ENCODE measurements at places on chromosomes 2 and 18.

DNA sequence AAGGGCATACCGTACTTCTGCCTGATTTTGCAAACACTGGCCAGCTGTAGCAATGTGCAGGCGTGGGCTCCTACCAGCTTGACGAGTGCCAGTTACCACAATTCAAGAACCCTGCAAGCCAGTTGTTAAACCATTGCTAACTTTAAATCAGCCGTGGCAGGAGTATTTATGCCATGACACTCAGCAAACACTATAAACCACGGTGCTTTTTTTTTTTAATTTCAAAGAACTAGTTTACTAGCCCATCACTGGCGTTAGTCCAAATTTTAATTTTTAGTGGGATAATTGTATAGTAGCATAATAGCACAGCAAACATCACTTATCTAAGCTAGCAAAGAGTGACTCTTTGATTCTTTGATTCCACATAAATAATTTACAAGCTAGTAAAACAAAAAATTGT, 111.1 kb downstream of the COL4A4 start:
- no peak for DNase-seq

GRCh38 chr18:50218432-50219197, 23.7 kb upstream of the MYO5B start:
- no peak for DNase-seq

DNA sequence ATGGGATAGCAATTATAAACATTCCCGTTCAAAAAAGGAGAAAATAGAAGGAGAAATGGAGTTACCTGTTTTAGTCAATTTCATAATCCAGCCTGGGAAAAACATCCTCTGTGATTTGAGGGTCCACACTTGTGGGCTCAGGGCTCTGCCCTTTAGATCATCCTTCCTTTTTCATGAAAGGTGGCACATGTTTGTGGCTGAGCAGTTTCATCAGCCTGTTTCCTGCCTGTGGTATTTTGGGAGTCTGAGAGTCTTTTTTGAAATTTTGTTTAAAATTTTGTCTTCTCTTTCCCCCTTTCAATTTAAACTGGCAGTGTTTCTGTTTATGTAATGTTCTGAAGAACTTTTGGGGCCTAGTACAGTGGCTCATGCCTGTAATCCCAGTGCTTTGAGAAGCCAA, 84.0 kb downstream of the KIAA1328 start:
- no peak for DNase-seq

DNA sequence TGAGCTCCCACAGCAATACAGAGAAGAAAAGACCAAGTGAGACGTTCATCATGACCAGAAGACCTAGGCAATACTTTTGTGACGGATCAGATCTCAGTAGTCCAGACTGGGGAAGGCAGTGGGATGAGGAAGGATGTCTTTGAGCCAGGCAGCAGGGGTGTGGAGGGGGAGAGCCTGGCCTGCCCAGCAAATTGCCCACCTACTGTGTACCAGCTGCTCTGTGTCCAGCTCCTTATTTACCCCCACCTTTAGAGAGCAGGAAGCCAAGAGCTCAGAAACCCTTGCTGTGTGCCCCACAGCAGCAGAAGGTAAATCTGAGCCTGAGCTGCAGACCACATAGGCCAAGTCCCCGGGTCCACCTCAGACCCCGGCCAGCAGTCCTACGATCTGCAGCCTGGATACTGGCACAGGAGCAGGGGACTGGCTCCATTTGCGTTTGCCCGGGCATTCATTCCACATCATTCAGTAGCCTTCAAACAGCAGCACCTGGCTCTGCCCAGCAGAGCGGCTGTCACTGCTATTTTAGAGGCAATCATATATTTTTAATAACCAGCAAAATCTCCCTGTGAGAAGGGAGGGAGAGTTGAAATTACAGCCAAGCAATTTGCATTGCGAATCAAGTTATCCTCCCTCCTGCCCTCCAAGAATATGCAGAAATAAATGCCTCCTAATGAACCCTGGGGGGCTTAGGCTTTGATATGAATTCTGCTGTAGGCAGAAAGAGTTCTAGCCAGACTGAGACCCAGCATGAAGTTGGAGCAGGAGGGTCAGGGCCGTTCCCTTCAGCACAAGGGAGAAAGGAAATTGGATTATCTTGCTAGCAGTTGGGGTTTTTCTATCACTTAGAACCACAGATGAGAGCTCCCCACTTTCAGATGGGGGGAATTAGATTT, 110.0 kb upstream of the FZD7 start:
- no peak for DNase-seq

GRCh38 chr18:495017-495416, 5.5 kb downstream of the COLEC12 start:
- DNase-seq: no peak

DNA sequence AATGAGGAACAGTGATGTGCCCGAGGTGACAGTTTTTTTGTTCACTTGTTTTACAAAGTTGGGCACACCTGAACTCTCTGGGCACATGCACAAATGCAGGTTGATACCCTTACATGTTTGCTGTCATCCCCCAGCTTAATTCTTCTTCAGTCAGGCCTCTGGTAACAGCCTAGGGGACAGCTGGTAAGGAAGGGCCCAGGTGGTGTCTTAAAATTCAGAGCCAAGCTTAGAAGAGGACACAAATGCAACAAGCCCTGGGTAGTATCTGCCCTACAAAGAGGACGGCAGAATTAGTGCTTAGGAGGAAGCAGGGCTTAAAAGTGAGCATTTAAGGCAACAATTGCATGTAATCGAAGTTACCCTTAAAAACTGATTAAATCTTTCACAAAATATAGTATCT, 171.9 kb upstream of the ACAA2 start:
- no peak for DNase-seq

- DNase-seq: no peak
Observed at GRCh38 chr2:199791326-199791725, 59.7 kb downstream of the FTCDNL1 start.

DNA sequence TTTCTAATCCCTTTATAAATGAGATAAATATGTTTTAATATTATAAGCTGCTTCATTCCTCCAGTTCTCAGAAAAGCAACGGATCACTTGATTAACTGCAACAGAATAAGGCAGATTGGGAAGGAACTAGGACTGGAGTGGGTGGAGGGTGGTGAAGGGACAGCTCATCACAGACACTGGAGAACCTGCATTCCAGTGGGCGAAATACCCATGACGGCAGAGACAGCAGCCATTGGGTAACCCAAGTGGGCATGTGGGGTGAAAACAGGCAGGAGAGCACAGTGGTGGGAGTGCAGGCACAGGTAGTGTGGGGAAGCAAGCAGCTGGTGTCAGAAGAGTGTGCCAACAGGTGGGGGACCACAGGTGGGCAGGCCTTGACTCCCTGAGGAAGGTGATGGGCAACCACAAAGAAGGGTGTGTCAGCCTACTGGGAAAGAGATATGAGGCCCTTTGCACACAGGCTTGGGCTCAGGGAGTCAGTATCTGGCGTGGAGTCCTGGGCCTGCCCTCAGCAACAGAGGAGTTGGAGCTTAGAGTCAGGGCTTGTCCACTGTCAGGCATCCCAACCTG, 27.2 kb downstream of the DPYSL5 start:
- no peak for DNase-seq

GRCh38 chr18:59159986-59160385, 20.3 kb downstream of the SEC11C start:
- DNase-seq: no peak

DNA sequence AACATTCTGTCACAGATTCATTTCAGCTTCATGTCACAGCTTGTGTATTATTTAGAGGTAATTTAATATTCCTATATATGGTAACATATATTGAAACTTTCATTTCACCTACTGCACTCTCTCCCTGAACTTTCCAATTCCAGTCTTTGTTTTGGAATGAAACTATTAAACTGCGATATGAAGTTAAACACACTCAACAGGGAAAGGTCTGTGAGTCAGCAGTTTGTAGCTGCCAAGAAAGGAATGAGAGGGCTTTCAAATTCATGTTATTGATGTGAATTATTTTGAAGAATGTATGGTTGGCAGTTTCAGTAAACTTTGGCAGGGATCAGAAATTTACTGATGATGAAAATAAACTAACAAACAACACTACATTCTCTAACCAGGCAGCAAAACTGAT, 148.3 kb downstream of the HNMT start:
- DNase-seq: no peak

GRCh38 chr18:54393648-54394294, 36.1 kb downstream of the C18orf54 start:
- no peak for DNase-seq

- DNase-seq: no peak
Observed at GRCh38 chr2:216665242-216665641, 30.1 kb downstream of the IGFBP5 start.

GRCh38 chr18:5238371-5238976, 41.4 kb upstream of the AKAIN1 start:
- no peak for DNase-seq

GRCh38 chr2:102895376-102895775, 133.5 kb downstream of the TMEM182 start:
- no peak for DNase-seq

GRCh38 chr2:111122631-111123421, 2.1 kb downstream of the BCL2L11 start:
- DNase-seq: no peak

GRCh38 chr2:26612034-26612433, 29.1 kb downstream of the CIB4 start:
- DNase-seq: no peak

GRCh38 chr18:13415736-13416135, 197.2 kb downstream of the LDLRAD4 start:
- no peak for DNase-seq

DNA sequence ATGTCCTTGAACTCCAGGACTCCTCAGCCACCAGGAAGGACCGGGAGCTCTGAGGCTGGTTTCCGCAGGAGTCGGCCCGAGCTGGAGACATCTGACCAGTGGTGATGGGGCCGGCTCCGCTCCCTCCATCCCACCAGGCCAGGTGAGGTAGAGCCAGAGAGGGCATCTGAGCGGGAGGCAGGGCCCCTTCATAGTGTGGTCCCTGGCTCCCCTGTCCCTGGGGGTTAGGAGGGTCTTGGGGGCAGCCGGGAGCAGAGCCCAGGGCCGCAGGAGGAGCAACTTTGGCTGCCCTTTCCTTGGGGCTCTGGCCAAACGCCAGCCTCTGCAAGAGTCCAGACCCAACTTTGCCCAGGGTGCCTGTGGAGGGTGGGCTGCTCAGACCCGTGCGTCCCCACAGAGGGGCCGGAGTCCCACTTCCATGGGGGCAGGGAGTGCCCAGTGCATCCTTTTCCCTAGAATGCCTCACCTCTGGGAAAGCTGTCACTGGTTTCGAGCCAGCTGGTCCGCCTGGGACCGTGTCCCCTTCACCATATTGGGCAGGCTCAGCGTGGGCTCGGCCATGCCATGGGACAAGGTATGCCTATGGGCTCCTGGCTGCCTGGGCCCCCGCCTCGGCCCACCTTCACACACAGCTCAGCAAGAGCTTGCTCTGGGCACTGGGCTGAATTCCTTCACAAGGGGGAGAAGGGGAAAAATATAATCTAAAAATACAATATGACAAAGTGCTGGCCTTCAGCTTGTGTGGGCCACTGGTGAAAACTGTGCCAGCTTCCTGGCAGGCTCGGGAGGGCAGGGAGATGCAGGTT, 148.6 kb downstream of the TWIST2 start:
- no peak for DNase-seq

DNA sequence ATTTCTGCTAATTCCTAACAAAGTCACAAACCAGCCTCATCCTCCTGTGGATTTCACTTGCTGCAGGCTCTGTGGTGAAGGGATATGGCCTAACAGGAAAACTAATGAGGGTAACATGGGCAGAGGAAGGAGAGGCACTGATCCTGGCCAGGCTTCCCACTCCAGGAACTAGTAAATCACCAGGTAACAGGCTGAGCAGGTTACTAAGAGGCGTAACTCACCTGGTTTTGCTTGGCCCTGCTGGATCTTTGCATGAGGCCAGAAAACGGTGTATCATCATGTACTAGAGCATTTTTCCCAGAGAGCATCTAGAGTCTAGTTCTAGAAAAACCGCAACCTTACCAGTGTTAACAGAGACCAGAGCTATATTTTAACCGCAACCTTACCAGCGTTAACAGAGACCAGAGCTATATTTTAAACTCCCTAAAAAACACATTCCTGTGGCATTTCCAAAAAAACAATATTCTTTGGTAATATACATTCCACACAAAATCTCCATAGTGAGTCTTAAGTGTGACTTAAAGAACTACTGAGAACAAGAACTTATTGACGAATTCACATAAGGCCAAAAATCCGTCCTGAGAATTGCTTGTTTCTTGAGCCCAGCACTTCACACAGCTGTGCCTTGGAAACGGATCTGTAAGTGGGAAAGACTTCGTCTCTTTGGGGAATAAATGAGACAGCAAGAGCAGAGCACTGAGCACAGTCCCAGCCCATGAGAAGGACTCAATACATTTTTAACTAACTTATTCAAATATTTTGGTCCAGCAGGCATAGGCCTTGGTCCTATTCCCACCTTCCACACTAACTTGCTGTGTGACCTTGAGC, 43.4 kb downstream of the DPP4 start:
- DNase-seq: no peak

DNA sequence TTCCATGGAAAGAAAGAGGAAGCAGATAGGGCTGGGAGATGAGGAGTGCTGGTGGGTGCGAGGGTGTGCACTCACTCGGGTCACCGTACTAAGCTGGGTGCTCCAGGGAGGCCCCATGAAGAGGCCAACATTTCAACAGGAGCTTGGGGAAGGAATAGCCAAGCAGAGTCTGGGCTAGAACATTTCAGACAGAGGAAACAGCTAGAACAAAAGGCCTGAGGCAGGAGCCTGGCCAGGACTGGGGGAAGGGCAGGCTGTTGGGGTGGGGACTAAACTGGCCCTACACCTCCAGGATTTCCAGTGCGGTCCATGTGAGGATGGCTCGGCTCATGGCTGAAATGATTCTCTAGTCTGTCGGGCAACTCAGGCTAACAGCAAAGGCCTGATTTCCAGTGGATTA, 90.8 kb downstream of the ZFP36L2 start:
- DNase-seq: no peak

DNA sequence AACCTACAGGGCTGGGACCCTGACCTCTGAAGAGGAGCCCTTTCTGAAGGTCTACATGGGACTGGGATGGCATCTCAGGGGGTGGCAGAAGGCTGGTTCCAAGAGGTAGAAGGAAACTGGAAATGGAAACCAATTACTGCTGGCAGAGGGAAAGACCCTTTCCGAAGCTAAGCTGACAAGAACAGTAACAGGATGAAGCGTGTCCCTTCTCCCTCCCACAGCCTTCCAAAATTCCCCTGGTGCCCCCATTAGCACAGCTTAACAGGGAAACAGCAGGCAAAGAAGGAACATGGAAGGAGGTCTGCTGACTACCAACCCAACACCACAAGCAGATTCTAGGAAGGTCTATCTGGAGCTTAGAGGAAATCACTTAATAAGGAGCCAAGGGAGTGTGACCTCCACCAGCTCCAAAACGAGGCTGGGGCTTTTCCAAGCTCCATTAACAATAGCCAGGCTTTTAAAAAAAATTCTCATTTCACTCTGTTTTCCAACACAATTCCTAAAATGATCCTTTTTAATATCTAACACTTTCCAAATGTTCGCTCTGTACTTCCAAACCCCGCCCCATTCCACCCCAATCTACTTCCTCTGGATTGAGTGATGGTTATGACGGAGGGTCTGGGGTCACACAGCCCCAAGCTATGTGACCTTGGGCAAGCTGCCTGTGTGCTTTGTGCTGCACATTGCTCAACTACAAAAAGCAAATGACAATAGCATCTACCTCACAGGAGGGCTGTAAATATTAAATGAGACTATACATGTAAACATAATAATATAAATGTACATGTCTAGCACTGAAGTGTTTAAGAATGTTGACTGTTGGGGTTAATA, 55.2 kb downstream of the STK39 start:
- DNase-seq: no peak

Measured in activated naive CD8-positive, alpha-beta T cell treated with anti-CD3 and anti-CD28 coated beads, Interleukin-2, amount 50 U/mL, for 16 hours (primary cell).